Left lung (tissue), 14 donors: ENCODE measurements at places on chromosomes 2 and 18. TPM values are rescaled to one million over a fixed set of nuclear protein-coding genes. Genes with fewer than 3 reads are reported as not detected.

Gene POLR1A
- polyA plus RNA-seq: 22.0 TPM

Gene INPP4A
- 20.9 TPM for polyA plus RNA-seq

Gene FBLN7
- polyA plus RNA-seq: 13.4 TPM

Gene SMC6
- polyA plus RNA-seq: 53.8 TPM

Gene COL5A2
- 194 TPM for polyA plus RNA-seq

Gene TEX44
- polyA plus RNA-seq: not detected

Gene RBKS
- polyA plus RNA-seq: 2.0 TPM

Gene PARD6G
- 18.9 TPM for polyA plus RNA-seq

Gene TLX2
- polyA plus RNA-seq: not detected

Gene LOXHD1
- 1.4 TPM for polyA plus RNA-seq

Gene CROCC2
- polyA plus RNA-seq: 1.2 TPM

Gene OSBPL1A
- 65.7 TPM for polyA plus RNA-seq
